ENCODE measurements at places on chromosomes 5 and 9. TPM values are rescaled to one million over a fixed set of nuclear protein-coding genes. Genes with fewer than 3 reads are reported as not detected.

DNA sequence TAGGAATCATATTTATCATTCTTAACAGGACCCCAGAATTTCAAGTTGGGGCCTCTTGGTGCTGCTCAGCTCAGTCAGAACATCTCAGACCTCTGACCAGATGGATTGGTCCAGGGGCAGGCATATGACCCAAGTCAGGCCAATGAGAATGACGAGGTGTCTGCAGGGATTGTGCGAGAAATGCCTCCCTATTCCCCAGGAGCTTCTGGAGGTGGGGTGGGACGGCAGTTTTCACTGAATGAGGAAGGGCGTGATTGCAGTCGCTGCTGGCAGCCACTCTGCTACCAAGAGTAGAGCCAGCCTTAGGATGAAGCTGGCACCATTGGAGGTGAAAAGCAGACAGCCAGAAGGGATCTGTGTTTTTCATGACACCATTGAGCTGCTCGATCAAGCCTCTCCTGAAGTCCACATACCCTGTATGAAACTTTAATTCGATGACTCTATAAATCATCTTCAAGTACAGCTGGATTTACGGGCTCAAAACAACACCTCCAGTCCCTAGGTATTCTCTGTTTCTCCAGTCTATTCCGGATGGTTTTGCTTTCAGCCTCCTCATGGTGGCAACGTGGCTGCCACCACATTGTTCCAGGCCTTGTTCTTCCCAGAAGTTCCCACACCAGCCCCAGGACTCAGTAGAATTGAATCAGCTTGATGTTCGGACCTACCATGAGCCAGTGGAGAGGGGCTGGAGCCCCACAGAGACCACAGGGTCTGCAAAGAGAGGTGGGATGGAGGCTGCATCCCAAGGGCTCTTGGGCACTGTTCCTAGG lies 70.2 kb upstream of the ADAMTS2 start:
- no peak for DNase-seq

GRCh38 chr9:91421971-91422757 lies 1.5 kb downstream of the NFIL3 start:
- peak; percentile 27 for DNase-seq

Gene SETX
- polyA plus RNA-seq, result 66.7 TPM

- DNase-seq, result no peak
Measured at GRCh38 chr9:101018467-101018866, 10.1 kb upstream of the PLPPR1 start.

Gene CTXN3
- not detected for polyA plus RNA-seq

Gene MYMK
- polyA plus RNA-seq, result not detected

DNA sequence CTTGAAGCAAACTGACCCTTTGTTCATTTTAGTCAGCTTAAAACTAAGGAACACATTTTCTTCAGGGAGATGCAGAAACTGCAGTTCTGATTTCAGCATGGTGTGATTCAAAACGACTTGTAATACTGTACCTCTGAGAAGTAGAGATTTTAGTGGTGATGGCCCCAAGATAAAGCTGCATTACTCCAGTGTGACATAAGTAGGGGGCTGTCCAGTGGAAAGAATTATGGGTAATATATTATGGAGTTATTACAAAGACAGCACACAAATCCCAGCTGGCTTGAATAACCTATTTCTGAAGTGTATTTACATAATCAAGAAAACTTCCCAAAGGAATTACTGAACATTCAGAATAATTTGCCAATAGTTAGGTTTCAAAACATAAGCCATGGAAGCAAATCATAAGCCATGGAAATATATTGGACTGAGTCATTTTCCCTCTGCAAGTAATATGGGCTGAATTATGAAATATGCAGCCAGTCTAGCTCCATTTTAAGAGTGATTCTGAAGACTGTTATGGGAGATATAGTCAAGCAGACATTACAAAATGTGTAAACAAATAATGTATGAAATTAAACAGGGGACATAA lies 133.7 kb upstream of the FBXL17 start:
- DNase-seq, result no peak

DNA sequence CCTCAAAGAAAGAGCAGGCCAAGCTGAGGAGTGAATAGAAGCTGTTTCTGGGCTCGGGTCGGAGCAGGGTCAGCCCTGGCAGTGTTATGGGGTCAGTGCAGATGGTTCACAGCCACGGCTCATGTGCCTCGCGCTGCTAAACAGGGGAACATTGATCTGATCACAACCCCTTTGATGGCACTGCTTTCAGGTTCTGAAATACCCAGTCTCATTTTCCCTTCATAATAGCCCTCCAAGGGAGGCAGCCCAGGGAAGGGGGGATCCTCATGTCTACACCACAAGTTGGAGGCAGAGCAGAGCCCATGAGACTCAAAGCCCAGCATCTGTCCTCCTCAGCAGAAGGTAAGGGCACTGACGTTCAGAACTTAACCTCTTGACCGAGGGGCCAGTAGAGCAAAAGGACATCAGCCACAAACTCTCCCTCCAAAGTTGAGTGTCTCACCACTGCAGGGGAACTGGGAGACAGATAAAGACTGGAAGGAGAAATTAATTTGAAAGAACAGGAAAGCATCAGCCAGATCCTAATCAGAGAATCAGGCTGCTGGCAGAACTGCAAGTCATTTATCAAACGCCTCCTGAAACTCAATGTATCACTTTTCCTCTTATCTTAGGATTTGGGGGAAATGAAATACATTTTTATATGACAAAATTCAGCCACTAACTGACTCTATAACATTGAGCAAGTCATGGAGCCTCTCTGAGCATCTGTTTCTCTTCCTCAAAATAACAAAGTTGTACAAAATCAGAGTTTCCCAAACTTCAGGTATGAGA lies 110.6 kb downstream of the SH3TC2 start:
- no peak for DNase-seq

- no peak for DNase-seq
Measured at GRCh38 chr9:37184905-37185867, 64.8 kb downstream of the ZCCHC7 start.

DNA sequence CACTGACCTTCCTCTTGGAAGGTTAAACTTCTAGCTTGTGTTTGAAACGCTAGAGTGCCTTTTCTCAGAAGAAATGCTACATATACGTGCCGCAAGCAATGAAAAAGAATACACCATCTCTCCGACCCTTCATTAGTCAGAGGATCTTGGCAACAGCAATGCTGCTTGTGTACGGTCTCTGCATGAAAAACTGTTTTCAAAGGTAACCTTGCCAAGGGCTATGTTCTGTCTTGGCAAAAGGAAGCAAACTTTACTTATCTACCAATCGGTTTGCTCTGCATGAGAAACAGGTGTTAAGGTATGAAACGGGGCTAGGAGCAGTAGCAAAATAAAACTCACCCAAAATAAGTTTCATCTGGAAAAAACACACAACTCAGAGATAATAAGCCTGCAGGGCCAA lies 297.8 kb downstream of the FBXL17 start:
- DNase-seq, result no peak

GRCh38 chr9:21395778-21396717 lies 10.8 kb upstream of the IFNA2 start:
- peak; percentile 45 for DNase-seq

All from renal pelvis (tissue), 12 donors.